ENCODE measurements at places on chromosomes 13 and 19.

DNA sequence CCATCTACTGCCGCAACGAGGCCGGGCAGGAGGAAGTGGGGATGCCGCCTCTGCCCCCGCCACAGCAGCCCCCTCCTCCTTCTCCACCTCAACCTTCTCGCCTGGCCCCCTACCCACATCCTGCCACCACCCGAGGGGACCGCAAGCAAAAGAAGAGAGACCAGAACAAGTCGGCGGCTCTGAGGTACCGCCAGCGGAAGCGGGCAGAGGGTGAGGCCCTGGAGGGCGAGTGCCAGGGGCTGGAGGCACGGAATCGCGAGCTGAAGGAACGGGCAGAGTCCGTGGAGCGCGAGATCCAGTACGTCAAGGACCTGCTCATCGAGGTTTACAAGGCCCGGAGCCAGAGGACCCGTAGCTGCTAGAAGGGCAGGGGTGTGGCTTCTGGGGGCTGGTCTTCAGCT, 3.4 kb upstream of the NUP62 start:
- DNase-seq, result no peak

- peak; percentile 15 for DNase-seq
Measured at GRCh38 chr13:94419304-94419924, 60.1 kb downstream of the DCT start.

DNA sequence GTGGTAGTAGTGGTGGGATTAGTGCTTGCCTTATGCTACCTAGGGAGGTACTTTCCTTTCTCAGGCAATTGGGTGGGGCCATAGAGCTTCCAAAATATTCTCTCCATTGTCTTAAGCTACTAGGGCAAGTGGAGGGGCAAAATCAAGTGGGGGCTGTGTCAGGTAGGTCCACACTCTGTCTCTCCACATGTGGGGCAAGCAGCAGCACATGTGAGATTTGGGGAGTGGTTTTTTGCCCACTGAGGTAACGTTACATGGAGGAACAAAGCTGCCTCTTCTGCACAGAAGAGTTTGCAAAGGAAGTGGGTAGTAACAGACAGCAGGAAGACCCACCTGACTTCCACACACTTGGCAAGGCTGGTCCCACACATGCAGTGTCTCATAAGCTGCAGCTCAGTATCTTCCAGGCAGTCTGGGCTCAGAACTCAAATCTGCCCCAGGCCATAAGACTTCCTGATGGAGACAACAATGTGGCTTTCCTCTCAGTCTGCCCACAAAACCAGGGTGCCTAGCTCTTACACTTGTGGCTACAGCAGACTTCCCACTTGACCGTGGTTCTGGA, 1581.5 kb upstream of the PCDH20 start:
- peak; percentile 83 for DNase-seq

DNA sequence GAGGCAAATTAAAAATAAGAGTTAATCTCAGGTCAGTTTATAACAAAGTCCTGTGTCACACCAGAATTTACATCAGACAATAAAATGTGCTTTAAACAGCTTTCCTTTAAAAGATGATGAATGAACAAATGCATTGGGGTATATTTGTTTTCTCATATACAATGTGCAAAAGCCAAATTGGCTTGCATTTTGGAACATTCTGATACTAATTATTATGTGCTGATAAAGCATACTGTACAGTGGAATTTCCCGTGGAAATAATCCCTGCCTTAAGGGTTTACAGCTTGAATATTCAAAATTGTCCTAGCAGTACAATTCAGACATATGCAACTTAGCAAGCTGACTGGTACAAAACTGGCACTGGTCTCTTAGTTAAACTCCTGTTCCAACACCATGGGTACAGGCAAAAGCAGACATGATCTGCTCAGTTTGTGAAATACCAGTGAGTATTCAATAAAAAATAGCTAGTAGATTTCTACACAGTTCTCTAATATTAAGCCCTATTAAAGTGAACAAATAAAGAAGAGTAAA, 373.4 kb downstream of the SLITRK1 start:
- DNase-seq, result no peak

GRCh38 chr13:37640499-37640898, 41.9 kb upstream of the POSTN start:
- no peak for DNase-seq

- DNase-seq, result no peak
Measured at GRCh38 chr13:51682686-51683085, 98.4 kb downstream of the WDFY2 start.

- no peak for DNase-seq
Measured at GRCh38 chr13:98368019-98368418, 190.9 kb upstream of the RNF113B start.

DNA sequence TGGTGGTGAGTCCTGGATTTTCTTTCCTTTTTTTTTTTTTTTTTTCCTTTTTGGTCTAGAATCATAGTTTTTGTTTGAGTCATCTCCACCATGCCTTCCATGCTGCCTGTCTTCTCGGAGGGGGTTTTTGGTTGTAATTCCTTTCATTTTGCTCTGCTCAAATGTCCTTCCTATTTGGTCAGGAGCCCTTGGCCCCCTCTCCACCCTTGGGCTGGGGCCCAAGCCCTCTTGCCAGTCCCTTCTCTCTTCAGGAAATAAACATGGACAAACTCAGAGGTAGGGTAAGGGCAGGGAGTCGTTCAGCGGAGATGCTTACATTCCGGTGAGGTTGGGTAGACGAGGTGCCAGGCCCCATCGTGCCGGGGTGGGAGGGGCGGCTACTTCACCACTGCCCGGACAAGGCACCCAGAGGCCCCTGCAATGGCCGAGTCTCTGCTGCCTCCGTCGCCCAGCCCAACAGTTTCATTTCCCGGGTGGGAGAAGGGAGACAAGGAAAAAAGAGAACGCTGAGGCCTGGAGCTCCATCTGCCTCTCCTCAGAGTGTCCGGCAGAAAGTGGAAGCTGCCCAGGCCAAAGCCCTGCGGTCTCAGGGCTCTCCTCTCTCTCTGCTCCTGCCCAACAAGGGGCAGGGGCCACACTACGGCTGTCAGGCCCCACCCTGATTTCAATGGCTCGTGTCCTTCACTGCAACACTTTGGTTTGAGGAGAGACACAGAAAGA, 12.7 kb downstream of the ZNF574 start:
- DNase-seq, result no peak

- no peak for DNase-seq
Measured at GRCh38 chr13:27022571-27023311, 148.9 kb downstream of the USP12 start.

DNA sequence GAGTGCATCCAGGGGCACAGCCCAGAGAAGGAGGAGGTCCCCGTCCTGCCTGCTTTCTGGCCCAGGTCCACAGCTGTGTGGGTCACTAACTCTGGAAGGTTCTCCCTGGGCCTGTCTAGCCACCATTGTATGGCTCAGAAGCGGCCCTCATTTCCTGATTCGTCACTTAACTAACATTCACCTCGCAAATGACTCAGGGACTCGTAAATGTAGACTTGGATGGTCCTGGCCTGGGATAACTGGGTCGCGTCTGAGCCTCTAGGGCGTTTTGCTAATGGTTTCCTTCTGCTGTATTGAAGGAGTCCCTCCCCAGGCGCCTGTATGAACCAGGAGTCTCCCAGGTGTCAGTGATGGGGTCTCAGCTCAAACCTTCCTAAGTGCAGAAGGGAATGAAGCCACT, 162.8 kb downstream of the ZNF536 start:
- DNase-seq, result no peak

GRCh38 chr19:47569331-47569730, 3.6 kb downstream of the ZNF541 start:
- no peak for DNase-seq

DNA sequence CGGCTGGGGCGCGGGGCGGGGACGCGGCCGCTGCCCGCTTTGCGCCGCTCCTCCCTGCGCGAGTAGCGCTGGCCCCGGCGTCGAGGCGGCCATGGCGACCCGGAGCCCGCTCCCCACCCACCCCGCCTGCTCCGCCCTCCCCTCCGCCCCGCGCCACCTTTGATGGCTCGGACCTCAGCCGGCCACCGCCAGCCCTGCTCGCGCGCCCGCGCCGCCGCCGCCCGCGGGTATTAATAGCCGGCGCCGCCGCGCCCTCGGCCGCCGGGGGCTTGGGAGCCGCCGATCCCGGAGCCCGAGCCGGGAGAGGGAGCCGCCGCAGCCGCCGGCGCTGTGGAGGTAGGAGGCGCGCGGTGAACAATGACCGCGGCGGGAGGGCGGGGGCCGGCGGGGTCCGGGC, 261 bp downstream of the FARP1 start:
- no peak for DNase-seq

- no peak for DNase-seq
Measured at GRCh38 chr19:49833599-49833998, 15.5 kb downstream of the MED25 start.

GRCh38 chr13:65454403-65454802, 1775.7 kb downstream of the PCDH9 start:
- DNase-seq, result no peak

DNA sequence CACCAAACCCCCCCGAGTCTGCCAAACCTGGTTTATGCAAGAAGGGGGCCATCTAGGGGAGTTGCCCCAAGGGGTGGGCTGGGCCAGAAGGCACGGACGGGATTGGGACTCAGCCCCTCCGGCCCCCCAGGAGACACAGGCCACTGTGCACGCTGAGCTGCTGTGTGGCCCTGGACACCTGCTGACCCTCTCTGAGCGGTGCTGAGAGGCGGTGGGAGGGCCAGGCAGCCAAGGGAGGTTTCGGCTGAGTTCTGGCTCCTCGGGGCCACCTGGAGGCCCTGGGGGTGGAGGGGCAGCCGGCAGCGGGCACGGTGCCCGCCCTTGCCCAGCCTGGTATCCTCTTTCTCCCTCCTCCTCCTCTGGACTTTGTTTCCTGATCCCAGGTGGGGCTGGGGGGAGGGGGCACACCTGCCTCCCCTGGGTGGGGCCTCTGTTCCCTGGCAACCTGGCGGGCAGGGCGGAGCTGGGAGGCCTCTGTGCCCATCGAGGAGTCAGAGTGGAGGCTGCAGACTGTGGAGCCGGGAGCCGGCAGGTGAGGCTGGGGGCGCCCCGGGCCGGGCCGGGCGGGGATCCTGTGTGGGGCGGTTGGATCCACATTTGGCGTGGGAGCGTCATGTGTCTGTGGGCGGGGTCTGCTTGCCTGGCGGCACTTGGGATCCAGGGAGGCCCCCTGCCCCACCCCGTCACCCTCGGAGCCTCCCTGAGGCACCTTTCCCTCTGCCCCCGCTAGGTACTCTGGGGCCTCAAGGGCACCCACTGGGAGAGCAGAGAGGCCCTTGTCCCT, at the start of gene MISP:
TSS of gene MISP (plus strand) at position 473 of the 784 bp plus-strand sequence. CDS start 5,835 bp downstream, outside the sequence.
- DNase-seq, result no peak

- DNase-seq, result peak; percentile 23
Measured at GRCh38 chr13:70310396-70311119, 202.3 kb upstream of the KLHL1 start.

DNA sequence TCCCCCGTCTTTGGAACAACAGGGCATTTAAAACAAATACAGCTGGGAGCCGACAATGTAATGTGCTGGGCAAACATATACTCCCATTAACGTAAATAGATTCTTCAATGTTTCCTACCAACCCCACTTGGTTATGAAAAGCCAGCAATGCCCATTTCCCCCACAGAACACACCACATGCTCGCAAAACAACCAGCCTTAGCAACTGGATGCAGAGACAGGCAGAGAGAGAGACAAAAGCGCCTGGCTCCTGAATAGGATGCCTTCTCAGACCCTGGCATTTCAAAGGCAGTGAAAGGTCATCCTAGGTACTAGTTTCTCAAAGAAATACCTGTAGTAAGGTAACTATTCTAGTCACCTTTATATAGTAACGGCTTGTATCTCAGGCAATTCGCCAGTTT, 462.9 kb downstream of the ITGBL1 start:
- DNase-seq, result no peak

GRCh38 chr13:97255515-97256021, 33.4 kb downstream of the MBNL2 start:
- DNase-seq, result no peak

- no peak for DNase-seq
Measured at GRCh38 chr19:57083711-57084110, 36.1 kb upstream of the USP29 start.

- no peak for DNase-seq
Measured at GRCh38 chr13:98473788-98474144, 103.1 kb downstream of the STK24 start.

DNA sequence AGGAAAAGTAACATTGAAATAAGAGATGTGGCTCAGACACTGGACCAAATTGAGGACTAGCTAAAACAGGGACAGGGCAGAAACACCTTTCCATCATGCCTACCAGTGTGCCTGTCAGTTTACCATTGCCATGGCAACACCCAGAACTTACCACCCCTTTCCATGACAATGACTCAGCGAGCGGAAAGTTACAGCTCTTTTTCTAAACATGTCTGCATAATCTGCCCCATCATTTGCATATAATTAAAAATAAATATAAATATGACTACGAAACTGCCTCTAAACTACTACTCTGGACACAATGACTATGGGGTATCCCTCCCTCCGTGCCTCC, 96.0 kb downstream of the UBL3 start:
- DNase-seq, result no peak

GRCh38 chr19:49106648-49107135, 7.5 kb upstream of the LIN7B start:
- peak; percentile 50 for DNase-seq

DNA sequence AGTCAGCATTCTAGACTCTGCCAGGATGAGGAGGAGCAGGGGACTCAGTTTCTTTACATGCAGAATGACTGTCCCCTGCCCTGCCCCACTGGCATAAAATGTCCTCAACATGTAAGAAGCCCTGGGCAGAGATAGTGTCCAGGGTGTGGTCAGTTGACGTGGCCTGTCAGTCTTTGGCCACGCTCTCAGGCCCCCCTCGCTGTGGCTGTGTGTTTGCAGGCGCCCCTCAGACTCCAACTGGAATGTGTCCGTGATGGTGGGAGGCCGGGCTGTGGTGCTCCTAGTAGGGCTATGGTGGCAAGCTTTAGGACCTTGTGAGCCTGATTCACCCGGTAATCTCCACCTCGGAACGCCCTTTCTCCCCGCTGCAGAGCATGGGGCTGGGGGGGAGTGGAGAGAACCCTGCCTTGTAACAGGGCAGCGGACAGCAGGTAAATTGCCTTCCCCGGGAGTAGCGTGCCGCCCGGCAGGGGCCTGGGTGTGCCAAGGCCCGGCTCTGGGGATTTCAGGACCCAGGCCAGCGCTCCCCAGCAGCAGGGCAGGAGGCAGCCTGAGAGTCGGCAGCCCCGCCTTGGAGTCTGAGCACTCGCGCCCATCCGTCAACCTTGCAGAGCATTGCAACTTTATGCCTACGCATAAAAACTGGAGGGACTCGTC, 62.3 kb downstream of the CHST8 start:
- DNase-seq, result no peak

DNA sequence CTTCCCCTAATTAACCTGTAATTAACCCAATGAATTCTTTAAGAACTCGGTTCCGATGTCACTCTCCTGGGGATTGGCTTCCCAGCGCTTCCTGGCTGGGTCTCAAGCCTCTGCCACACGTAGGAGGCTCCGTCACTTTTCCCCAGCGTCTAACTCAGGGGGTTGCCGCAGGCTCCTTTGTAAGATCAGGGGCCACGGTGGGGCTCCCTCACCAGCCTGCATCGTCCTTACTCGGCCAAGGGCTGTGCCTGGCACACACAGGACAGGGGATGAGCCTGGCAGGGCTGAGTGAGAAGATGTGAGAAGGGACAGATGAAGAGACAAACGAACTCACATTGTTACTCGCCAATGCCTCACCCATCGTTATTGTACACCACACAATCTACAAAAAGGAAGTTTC, 20.9 kb upstream of the ATP11A start:
- no peak for DNase-seq

GRCh38 chr19:10612499-10613119, 12.7 kb upstream of the SLC44A2 start:
- no peak for DNase-seq

Data from KG1 (cell line).